ENCODE measurements at places on chromosomes 4 and X.

GRCh38 chrX:12582649-12583048 is 208.6 kb upstream of the PRPS2 start:
- H3K4me3 ChIP-seq = no peak overlapping the region
- no peaks in the 10 kb centered on the region for H3K36me3 ChIP-seq
- H3K4me1 ChIP-seq = no peaks in the 10 kb centered on the region
- DNase-seq = no peak
- no peak overlapping the region for H3K27ac ChIP-seq

GRCh38 chrX:152151256-152151655 is 12.9 kb upstream of the MAGEA10 start:
- H3K36me3 ChIP-seq = no peaks in the 10 kb centered on the region
- H3K27me3 ChIP-seq = no peaks in the 10 kb centered on the region
- DNase-seq = no peak
- no peaks in the 10 kb centered on the region for H3K4me1 ChIP-seq
- no peak overlapping the region for H3K27ac ChIP-seq
- no peak overlapping the region for H3K4me3 ChIP-seq

GRCh38 chr4:24927049-24927448 is 14.2 kb upstream of the CCDC149 start:
- no peaks in the 10 kb centered on the region for H3K4me1 ChIP-seq
- DNase-seq = no peak
- no peaks in the 10 kb centered on the region for H3K36me3 ChIP-seq
- no peak overlapping the region for H3K27ac ChIP-seq
- H3K27me3 ChIP-seq = no peaks in the 10 kb centered on the region
- H3K4me3 ChIP-seq = no peak overlapping the region

- no peaks in the 10 kb centered on the region for H3K27me3 ChIP-seq
- no peaks in the 10 kb centered on the region for H3K4me1 ChIP-seq
- H3K27ac ChIP-seq = no peak overlapping the region
- H3K36me3 ChIP-seq = no peaks in the 10 kb centered on the region
- no peak for DNase-seq
- H3K4me3 ChIP-seq = no peak overlapping the region
Measured at GRCh38 chr4:126172126-126172525, 857.4 kb downstream of the FAT4 start.

GRCh38 chr4:107755841-107756356 is 35.9 kb upstream of the PAPSS1 start:
- H3K27ac ChIP-seq = no peak overlapping the region
- DNase-seq = no peak
- H3K27me3 ChIP-seq = no peaks in the 10 kb centered on the region
- peaks cover 3% of the 10 kb centered on the region for H3K4me1 ChIP-seq
- no peaks in the 10 kb centered on the region for H3K36me3 ChIP-seq

DNA sequence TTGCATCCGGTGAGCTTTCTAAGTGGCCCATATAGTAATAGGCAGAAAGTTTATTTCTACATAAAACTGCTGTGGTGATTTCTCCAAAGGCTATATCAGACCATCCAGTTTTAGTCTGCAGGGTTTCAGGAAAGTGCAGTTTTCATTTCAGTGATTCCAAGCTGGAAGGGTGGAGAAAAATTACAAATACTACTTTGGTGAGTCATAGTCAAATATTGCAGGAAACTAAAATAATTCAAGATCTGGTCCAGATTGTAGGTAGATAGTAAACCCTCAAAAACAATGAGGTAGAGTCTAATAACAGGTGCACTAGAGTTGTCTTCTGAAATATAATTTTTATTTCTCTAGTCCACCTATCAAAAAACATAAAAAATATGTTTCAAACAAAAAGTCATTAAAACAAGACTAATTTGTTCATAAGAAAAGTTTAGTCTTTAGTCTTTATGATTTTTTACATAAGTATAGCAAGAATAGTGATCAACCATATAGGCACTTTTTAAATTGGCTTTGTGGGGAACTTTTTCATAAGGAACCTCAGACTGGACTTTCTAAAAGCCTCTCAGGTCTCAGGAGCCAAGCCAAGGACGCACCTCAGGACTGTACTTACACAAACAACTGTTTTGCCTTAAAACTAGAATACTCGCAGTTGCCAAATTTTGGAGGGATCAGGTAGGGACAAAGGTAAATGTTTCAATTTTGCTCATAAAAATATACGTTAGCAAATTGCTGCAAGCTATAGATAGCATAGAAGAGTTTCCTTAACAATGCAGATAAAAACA is 101.8 kb upstream of the TLR3 start:
- H3K4me1 ChIP-seq = no peaks in the 10 kb centered on the region
- H3K27me3 ChIP-seq = no peaks in the 10 kb centered on the region
- DNase-seq = no peak
- no peak overlapping the region for H3K4me3 ChIP-seq
- H3K27ac ChIP-seq = no peak overlapping the region

Data from liver (tissue), 10 donors.